Breast epithelium (tissue), 4 donors: ENCODE measurements at places on chromosomes 4 and X.

DNA sequence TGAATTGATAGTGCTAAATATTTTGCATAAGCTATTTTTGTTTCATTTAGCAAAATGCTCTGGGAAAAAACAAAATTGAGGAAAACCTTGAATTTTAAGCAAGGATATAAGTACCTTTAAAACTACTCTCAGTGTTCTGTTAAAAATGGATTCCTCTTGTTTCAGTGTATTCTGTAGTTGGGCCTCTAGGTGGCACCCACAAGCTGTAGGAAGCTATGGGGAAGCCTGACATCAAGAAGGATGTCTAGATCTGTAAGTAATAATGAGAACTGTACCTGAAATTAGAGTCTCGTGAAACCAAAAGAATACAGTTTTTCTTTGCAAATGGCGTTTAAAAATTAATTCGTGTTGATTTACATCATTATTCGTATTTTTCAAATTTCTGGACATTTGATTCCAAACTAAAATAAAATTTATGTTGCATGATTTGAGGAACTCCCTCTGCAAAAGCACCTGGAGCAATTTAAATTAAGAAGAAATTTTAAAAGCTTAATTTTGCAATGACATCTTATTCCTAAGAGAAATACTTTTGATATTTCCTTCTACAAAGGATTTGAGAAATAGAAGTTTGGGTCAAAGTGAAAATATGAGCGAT, 51.2 kb downstream of the TMPRSS11E start:
- DNase-seq = peak; percentile 36

- DNase-seq = no peak
These were observed 22.4 kb downstream of the AFF1 start for GRCh38 chr4:86957215-86957614.

- no peak for DNase-seq
These were observed 601 bp downstream of the SMARCAD1 start for GRCh38 chr4:94208266-94208665.

DNA sequence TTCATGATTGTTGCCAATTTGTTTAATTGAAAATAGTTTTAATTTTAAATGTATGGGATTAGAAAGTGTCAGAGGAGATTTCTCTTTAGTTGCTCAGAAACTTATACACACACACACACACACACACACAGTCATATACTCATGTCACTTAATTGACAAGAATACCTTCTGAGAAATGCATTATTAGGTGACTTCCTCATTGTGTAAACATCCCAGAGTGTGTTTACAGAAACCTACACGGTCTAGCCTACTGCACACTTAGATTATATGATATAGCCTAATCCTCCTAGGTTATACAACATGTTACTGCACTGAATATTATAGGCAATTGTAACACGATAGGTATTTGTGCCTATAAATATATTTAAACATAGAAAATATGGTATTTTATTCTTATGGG, 1327.4 kb downstream of the FSTL5 start:
- DNase-seq = no peak

GRCh38 chr4:152106113-152106763, 345.4 kb upstream of the GATB start:
- no peak for DNase-seq

- no peak for DNase-seq
These were observed 16.5 kb downstream of the GPR173 start for GRCh38 chrX:53065104-53065503.

DNA sequence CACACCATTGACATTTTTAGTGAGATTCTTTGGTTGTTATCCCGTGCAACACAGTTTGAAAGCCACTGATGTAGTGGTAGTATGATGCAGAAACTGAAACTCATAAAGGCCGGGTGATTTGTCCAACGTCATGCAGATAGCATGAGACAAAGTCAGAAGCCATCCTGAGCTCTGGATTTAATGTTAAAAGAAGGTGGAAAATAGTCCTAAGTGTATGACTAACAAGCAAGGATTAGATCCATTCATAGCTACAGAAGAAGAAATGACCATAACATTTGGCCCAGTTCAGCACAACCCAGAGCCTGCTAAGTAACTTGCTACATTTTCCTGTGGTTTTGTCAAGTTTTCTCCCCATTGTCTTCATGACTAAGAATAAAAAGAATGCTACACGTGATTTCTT, 142.4 kb downstream of the AMELX start:
- DNase-seq = no peak

GRCh38 chr4:146486565-146486964, 35.2 kb downstream of the SLC10A7 start:
- no peak for DNase-seq

DNA sequence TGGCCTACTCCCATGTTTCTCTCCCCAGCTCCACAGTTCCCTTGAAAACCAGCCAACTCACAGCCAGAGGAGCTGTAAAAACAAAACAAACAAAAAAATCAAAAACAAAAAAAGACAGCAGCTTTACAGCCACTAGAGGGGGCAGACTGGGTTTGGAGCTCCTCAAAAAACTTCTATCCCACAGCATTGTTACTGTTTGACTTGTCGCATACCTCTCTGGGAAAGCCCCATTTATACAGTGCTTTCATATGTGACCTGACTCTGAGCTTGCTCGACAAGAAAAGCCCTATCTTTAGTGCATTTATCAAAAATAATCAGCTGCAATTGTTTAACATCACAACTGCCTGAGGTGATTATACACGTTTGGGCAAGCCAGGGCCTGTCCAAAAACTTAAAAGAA, 21.6 kb downstream of the TSPAN6 start:
- DNase-seq = no peak

GRCh38 chr4:176436293-176436973, 116.7 kb downstream of the SPCS3 start:
- no peak for DNase-seq

DNA sequence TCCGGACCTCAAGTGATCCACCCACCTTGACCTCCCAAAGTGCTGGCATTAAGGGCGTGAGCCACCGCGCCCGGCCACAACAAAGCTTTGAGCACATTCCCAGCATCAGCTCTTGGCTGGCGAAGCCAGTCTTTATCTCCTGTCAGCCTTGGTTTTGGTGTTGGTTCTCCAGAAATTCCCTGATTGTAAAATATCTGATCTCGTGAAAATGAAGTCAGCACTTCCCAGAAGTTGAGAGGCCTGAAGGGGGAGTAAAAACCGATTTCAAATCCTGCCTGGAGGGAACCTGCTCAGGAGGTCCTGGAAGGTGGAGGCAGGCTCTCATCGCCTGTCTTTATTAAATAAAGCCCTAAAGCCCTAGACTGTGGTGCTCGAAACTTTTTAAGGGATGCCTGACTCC, 33.6 kb downstream of the PTTG2 start:
- DNase-seq = no peak

- no peak for DNase-seq
These were observed 68.5 kb downstream of the GAB1 start for GRCh38 chr4:143405075-143405730.

DNA sequence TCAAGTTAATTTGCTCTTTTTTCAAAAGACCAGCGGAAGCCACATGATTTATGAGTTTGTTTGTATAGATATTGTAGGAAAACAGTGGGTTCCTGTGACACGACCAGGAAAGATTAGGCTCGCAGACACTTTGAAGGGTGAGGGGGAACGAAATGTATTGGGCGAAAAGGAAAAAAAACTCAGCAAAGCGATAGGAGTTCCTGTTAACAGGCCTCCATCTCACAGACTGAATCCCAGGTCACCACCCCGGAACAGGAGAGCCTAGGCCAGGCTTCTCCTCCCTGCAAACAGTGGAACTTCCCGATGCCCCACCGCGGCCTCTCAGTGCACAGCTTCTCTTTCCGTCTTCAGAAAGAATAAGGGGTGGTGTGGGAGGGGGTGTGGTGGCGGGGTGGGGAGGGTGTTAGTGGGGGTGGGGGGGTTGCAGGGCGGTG, 181.8 kb upstream of the GPRIN3 start:
- no peak for DNase-seq

DNA sequence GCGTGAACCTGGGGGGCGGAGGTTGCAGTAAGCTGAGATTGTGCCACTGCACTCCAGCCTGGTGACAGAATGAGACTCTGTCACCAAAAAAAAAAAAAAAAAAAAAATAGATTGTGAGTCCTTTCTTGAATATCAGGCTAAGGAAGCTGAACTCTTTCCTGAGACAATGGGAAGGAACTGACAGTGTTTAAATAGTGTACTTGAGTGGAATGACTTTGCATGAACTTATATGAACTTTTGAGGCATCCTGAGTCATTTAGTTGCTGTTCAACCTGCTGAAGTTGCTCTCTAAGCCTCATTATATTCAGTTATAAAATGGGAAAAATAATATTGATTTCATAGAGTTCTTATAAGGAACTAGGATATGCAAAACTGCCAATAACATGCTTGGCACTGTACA, 79.3 kb upstream of the LIMCH1 start:
- no peak for DNase-seq

DNA sequence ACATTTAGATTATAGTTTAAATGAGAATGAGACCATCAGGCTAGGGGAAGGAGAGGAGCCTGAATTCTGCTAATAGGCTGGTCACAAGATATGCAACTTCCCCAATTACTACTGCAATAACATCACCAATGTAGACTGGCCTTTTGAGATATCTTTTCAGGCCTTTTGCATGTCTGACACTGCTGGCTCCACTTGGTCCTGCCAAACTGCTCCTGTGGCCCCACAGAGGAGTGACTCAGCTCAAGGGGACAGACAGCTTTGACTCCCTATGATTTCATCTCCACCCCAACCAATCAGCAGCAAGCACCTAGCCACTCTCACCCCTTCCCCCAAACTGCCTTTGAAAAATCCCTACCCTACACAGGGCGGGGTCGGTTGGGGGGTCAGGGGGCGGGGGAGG, 22.8 kb downstream of the GPRIN3 start:
- no peak for DNase-seq

DNA sequence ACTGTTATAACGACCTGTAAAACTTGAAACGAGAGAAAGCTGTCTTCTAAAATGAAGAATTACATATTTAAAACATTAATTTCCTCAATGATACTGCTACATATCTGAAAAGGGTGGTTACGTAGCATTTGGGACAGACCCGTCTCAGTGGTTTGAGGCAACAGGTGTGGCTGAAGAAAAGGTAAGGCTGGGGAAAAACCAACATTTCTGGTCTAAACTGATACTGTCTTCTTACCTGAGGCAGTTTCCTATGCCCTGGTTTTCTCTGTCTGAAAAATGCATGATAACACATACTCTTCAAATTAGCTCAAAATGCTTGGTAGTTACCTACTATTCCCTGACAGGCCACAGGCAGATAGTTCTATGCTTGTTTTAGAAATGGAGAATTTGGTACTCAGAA, 30.4 kb downstream of the PLS3 start:
- DNase-seq = no peak

DNA sequence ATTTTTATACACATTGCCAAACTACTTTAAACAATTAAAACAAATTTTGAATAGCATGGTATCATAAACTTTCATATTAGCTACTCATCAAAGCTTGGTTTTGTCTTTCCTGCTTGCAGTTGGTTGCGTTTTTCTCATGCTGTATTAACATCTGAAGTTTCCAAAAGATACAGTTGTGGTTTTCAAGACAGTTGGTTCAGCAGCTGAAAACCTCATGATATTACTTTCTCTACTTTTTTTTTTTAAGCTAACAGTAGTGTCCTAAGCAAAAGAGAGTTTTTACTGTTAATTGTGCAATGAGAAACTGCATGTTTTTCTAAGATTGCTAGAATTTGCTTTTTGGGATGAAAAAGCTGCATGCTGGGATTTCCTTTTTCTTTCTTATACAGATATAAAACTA, 15.2 kb downstream of the RUFY3 start:
- DNase-seq = no peak

GRCh38 chr4:2839060-2839459, 4.6 kb upstream of the ADD1 start:
- DNase-seq = no peak

DNA sequence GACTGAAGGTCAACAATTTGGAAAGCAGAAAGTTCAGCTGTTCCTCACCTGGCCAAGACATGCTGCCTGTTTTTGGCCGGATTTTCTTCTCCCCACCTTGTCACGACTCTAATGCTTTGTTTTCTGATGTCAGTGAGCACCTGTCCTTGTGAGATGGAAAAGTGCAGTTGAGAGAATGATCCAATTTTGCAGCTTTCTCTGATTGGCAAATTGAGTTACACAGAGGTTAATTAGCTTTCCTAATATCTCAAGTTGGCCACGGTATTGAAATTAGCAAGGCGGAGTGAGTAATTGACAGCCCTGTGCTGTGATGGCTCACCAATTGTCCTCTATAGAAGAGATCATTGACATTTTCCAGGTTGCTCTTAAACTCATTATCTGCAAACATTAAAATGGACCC, 126.8 kb upstream of the VCX3A start:
- DNase-seq = no peak
